ENCODE measurements at places on chromosomes 2 and 18.

GRCh38 chr18:22446325-22446724 lies 28.6 kb upstream of the CTAGE1 start:
- no peak for DNase-seq

DNA sequence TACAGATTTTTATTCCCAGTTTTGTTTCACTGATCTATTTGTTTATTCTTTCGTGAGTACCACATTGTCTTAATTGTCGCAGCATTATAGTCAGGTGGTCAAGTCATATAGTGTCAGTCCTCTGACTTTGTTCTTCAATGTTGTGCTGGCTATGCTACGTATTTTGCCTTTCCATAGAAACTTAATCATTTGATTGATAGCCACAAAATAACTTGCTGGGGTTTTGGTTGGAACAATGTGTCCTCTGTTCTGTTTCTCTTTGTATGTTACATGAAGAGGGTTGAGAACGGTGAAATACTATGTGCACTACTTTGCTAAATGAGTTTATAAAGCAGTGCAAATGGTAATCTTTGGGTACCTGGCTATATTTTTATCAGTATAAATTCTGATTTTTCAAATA lies 64.9 kb upstream of the TTC27 start:
- no peak for DNase-seq

- no peak for DNase-seq
Observed at GRCh38 chr2:8298783-8299182, 383.1 kb upstream of the ID2 start.

DNA sequence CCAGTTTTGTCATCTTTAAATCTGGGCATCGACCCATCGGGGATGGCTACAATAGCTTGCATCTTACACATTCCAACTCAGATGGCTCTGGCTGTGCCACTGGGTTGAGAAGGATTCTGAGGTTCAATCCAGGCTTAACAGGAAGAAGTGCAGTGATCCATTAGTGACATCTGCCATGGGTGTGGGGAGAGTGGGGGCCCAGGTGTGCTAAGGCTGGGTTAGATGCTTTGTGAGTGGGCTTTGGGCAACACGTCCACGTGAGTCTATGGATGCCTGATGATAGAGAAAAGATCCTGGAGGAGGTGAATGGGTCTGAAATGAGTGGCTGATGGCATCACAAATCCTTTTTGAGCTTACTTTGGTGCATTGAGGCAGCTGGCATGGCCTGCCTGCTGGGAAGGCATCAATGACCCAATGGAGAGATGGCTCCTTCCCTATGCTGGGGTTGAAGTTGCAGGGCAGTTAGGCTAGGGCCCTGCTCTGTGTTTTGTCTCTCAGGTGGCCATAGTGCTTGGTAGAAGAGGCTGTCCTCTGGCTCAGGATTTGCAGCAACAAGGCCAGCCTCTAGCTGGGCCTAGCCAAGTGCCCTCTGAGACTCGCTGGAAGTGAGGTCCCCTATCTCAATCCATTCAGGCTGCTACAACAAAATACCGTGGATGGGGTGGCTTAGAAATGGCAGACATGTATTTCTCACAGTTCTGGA lies 56.7 kb downstream of the HS1BP3 start:
- no peak for DNase-seq
